ENCODE measurements at places on chromosomes 4 and X. TPM values are rescaled to one million over a fixed set of nuclear protein-coding genes. Genes with fewer than 3 reads are reported as not detected.

The TCEAL5 gene
- not detected for total RNA-seq

The TEX13C gene
- total RNA-seq, result not detected

The TBX22 gene
- total RNA-seq, result not detected

The TMEM35A gene
- not detected for total RNA-seq

The KLB gene
- not detected for total RNA-seq

The CT45A2 gene
- not detected for total RNA-seq

The DAPP1 gene
- 0.19 TPM for total RNA-seq

The DRD5 gene
- total RNA-seq, result 0.36 TPM

DNA sequence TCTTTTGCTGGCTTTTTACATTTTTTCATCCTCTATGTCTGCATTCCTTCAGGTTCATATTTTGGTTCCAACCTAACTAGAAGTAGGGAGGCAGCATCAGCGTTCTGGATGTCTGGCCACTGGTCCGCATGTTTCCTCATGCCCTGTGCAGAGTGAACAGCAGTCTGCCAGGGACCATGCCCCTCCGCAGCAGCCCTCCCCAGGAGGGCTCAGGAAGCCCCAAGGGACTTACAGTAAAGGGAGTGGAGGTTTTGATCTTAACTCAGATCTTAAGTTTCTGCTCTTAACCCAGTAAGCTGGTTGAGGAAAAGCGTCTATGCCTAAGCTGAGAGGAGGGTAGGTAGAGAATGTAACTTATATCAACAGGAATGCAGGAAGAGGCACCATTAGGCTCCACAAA lies 45.0 kb upstream of the LEF1 start:
- no peaks in the 10 kb centered on the region for H3K27me3 ChIP-seq
- no peak overlapping the region for H3K27ac ChIP-seq
- H3K4me1 ChIP-seq, result no peaks in the 10 kb centered on the region
- H3K36me3 ChIP-seq, result no peaks in the 10 kb centered on the region
- no peak overlapping the region for H3K4me3 ChIP-seq
- no peak for DNase-seq

- H3K27me3 ChIP-seq, result no peaks in the 10 kb centered on the region
- DNase-seq, result no peak
- H3K36me3 ChIP-seq, result no peaks in the 10 kb centered on the region
- H3K4me3 ChIP-seq, result no peak overlapping the region
- no peak overlapping the region for H3K27ac ChIP-seq
Observed at GRCh38 chr4:107629318-107629717, 90.7 kb downstream of the PAPSS1 start.

DNA sequence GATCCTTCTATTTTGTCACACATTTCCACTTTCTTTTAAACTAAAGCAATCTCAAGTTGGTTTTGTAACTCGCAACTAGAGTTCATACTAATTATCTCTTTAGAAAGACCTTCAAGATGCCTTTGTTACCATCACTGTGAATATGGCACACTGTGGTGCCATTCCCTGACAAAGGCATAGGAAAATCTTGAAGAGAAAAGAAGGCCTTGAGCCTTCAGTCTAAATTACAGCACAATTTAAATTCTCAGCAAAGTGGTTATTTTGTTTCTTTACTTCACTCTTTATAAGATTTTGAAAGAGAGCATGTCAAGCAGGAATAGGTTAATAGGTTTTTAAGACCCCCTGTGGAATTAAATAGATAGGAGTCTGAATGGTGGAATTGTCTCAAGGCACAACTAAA lies 89.0 kb upstream of the BANK1 start:
- no peaks in the 10 kb centered on the region for H3K27me3 ChIP-seq
- no peaks in the 10 kb centered on the region for H3K4me1 ChIP-seq
- H3K36me3 ChIP-seq, result no peaks in the 10 kb centered on the region
- H3K27ac ChIP-seq, result no peak overlapping the region
- DNase-seq, result no peak

GRCh38 chrX:132171881-132172280 lies 44.1 kb upstream of the FRMD7 start:
- H3K27ac ChIP-seq, result no peak overlapping the region
- H3K27me3 ChIP-seq, result no peaks in the 10 kb centered on the region
- no peaks in the 10 kb centered on the region for H3K4me1 ChIP-seq
- no peak overlapping the region for H3K4me3 ChIP-seq

DNA sequence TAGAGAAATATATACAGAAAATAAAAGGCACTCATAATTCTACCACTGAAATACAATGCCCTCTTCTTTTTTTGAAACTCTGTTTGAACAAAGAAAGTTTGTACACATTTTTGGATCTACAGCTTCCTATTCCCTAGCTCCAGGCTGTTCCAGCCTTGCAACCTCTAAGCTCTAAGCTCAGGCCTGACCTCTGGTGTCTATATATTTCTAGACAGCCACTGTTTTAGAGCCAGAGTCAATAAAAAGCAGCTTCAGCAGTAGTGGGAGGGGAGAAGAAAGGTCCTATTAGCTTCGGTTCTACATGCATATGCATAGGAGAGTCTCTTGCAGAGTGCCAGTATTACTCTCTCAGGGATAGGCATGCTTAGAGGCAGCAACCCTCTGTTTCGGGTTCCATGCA lies 39.7 kb downstream of the CLDN2 start:
- no peaks in the 10 kb centered on the region for H3K27me3 ChIP-seq
- H3K4me3 ChIP-seq, result no peak overlapping the region
- H3K27ac ChIP-seq, result no peak overlapping the region
- H3K36me3 ChIP-seq, result peaks cover 58% of the 10 kb centered on the region
- DNase-seq, result no peak
- H3K4me1 ChIP-seq, result no peaks in the 10 kb centered on the region

DNA sequence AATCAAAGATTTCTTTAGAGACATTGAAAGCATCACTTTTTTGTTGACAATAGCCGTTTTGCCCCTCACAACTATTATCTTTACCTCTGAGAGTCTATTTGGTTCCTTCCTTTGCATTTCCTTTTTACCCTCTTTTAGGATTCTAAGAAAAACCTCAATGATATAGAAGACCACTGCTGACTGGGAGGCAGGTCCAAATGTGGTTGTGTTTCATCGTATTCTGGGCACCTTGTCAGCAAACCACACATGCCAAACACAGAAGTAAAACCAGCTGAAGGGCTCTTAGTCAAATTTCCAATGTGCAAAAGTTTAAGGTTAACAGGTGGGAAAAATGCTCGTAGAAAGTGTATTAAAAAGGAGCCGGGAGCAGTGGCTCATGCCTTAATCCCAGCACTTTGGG lies 5.1 kb upstream of the PRMT9 start:
- DNase-seq, result no peak
- no peaks in the 10 kb centered on the region for H3K4me1 ChIP-seq
- no peak overlapping the region for H3K4me3 ChIP-seq
- H3K27ac ChIP-seq, result no peak overlapping the region
- no peaks in the 10 kb centered on the region for H3K36me3 ChIP-seq

DNA sequence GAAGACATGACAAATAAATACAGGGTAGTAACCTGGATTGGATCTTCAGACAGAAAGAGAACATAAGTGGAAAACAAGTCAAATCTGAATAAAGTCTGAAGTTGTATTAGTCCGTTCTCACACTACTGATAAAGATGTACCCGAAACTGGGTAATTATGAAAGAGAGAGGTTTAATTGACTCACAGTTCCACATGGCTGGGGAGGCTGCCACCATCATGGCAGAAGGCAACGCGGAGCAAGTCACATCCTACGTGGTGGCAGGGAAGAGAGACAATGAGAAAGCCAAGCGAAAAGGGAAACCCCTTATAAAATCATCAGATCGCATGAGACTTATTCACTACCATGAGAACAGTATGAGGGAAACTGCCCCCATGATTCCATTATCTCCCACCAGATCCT lies 82.8 kb downstream of the USP46 start:
- no peak overlapping the region for H3K4me3 ChIP-seq
- H3K4me1 ChIP-seq, result no peaks in the 10 kb centered on the region
- H3K36me3 ChIP-seq, result no peaks in the 10 kb centered on the region
- DNase-seq, result no peak
- no peaks in the 10 kb centered on the region for H3K27me3 ChIP-seq

DNA sequence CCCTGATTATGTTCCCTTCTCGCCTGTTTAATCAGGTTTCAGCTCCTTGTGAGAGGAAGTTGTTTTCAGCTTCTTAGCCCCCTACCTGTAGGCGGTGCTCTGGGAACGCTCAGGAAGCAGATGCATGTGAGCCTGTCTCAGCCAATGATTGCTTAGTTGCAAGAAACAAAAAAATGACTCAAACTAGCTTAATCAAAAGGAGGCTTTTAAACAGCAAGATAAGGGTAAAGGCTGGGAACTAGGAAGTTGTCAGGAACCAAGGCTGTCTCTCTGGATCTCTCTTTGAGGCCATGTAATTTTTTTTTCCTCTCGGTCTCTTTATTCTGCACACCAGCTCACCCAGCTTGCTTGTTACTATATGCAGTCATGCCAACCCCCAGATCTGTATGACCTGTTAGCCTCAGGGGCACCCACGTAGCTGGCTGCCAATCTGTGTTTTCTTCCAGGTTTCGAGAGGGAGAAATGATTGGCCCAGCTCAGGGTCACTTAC lies 109.1 kb downstream of the PTTG2 start:
- H3K4me3 ChIP-seq, result no peak overlapping the region
- peaks cover 20% of the 10 kb centered on the region for H3K4me1 ChIP-seq
- no peaks in the 10 kb centered on the region for H3K36me3 ChIP-seq
- H3K27me3 ChIP-seq, result no peaks in the 10 kb centered on the region

GRCh38 chr4:163165217-163166017 lies 1.3 kb downstream of the NAF1 start:
- DNase-seq, result no peak
- H3K27ac ChIP-seq, result peak overlapping the region; percentile 89
- H3K4me3 ChIP-seq, result peak overlapping the region; percentile 93
- peaks cover 6% of the 10 kb centered on the region for H3K36me3 ChIP-seq

GRCh38 chrX:81377329-81377728 lies 175.4 kb downstream of the SH3BGRL start:
- H3K27ac ChIP-seq, result no peak overlapping the region
- no peak overlapping the region for H3K4me3 ChIP-seq
- H3K27me3 ChIP-seq, result no peaks in the 10 kb centered on the region
- DNase-seq, result no peak

- no peak overlapping the region for H3K4me3 ChIP-seq
- H3K27me3 ChIP-seq, result no peaks in the 10 kb centered on the region
- no peaks in the 10 kb centered on the region for H3K4me1 ChIP-seq
- DNase-seq, result no peak
- H3K27ac ChIP-seq, result no peak overlapping the region
- H3K36me3 ChIP-seq, result no peaks in the 10 kb centered on the region
Observed at GRCh38 chr4:32778025-32778424, 2057.9 kb downstream of the PCDH7 start.

DNA sequence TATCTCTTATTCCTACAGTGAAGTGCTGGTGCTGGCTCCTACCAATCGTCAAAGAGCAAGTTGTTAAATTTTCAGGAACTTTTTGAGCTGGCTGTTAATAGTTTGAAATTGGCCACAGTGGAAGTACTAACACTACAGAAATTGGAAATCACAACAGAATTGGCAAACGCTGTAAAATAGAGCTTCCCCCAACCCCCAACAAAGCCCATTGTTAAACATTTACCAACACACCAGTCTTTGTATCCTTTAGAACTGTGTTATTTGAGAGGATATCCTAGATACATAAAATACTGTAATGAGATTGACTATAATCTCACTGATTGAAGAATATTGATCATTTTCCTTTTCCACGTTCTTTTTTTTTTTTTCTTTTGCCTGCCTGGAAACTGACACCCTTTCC lies 37.4 kb downstream of the FAM241A start:
- no peaks in the 10 kb centered on the region for H3K4me1 ChIP-seq
- DNase-seq, result no peak
- H3K36me3 ChIP-seq, result no peaks in the 10 kb centered on the region
- no peak overlapping the region for H3K27ac ChIP-seq
- H3K27me3 ChIP-seq, result no peaks in the 10 kb centered on the region

DNA sequence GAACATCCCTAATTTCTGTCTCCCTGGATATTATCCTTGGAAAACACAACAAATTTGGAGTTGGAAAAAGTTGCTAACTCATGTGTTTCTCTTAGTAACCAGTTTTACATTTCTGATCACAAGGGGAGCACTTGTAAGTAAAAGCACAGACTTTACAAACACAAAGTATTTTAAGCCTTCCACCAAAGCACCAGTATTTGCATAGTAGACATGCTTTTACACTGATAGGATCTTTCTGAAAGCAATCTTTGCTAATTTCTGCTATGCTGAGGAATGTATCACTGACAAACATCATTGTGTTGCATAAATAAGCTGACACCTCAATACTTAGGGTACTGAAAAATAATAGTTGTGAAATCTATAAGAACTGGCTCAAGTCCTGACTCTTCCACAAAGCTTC lies 100.6 kb downstream of the MID1 start:
- peaks cover 21% of the 10 kb centered on the region for H3K4me1 ChIP-seq
- H3K36me3 ChIP-seq, result no peaks in the 10 kb centered on the region
- H3K4me3 ChIP-seq, result no peak overlapping the region
- DNase-seq, result no peak
- H3K27ac ChIP-seq, result no peak overlapping the region

DNA sequence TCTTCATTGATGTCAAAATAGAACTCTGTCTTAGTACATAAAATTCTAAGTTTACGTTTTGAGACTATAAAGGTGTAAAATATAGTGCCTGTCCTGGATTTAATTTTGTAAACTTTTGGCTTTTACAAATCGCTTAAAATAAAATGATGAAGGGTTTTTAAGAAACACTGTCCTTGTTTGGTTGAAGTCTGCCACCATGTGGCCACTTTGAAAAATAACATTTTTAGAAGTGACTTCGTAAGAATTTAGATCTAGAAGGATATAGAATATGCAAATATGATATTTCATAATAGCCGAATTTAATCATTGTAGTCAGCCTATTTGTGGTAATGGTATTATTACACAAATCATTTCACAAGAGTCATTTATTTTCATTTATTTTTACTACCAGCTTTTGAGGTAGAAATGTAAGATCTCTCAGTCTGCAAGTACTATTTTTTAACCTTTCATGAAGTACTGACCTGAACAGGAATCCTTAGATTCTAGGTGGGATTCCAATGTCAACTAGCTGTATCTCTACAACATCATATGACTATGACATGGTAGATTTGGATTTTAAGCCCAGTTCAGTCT lies 31.0 kb upstream of the FAT4 start:
- no peak for DNase-seq
- H3K27ac ChIP-seq, result no peak overlapping the region
- no peaks in the 10 kb centered on the region for H3K4me1 ChIP-seq
- H3K4me3 ChIP-seq, result no peak overlapping the region

DNA sequence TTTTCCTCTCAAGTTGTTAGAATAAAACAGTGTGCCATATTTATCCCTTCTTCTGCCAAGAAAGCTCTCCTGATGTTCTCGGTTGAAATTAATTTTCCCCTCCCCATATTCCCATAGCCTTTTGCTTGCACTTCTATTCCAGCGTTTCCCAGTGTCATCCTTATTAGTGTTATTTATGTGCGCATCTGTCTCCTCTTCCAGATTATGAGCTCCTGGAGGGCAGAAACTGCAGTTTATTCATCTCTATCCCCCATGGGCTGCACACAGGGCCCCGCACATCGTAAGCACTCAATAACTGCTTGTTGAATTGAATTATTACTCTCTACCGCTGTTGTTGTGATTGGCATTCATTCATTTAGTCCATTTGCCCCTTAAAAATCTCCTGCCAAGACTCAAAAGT lies 149.4 kb downstream of the SOX3 start:
- DNase-seq, result no peak
- H3K27me3 ChIP-seq, result no peaks in the 10 kb centered on the region
- no peaks in the 10 kb centered on the region for H3K4me1 ChIP-seq

Data from heart left ventricle (tissue), 16 donors.